ENCODE measurements at places on chromosomes 6 and 20.

- no peak for DNase-seq
These were observed 202.8 kb upstream of the CITED2 start for GRCh38 chr6:139577124-139577762.

DNA sequence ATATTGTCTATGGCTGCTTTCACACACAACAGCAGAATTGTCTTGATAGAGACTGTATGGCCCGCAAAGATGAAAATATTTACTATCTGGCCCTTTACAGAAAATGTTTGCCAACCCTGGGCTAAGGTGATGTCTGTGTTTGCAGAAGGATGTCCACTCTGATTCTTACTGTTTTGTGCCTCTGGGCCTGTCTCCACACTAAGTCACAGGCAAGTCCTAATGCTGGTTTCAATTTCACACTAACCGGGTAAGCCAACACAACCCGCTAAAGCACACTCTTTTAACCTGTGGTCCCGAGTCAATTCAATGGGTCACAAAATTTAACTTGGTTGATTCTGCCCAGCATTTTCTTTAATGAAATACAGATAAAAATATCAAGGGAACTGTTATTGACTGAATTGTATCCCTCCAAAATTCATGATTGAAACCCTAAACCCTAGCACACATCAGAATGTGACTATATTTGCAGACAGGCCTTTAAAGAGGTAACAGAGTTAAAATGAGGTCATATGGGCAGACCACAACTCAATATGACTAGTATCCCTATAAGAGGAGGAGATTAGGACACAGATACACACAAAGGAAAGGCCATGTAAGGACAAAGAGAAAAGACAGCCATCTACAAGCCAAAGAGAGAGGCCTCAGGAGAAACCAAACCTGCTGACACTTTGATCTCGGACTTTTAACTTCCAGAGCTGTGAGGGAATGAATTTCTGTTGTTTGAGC, 78.4 kb downstream of the FYN start:
- DNase-seq, result no peak

- DNase-seq, result no peak
These were observed 121.2 kb downstream of the BCKDHB start for GRCh38 chr6:80227545-80228105.

DNA sequence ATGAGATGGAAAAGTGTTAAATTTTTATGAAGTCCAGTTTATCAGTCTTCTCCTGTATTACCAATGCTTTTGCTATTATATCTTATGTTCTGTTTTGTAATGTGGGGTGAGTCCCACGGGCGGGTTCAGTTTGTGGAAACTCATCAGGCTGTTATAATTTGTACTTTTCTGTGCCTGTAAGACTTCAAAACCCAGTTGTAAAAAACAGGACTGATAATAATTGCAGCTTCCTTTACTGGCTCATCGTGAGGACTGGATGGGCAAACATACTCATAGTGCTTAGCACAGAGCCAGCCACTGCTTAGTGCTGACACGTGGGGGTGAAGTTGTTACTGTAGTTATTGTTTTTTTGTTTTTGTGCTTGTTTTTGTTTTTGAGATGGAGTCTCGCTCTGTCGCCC, 45.6 kb downstream of the TGM2 start:
- no peak for DNase-seq

GRCh38 chr6:89252907-89253306, 35.7 kb upstream of the GABRR1 start:
- DNase-seq, result no peak

GRCh38 chr6:69825904-69826303, 29.1 kb upstream of the LMBRD1 start:
- DNase-seq, result no peak

- no peak for DNase-seq
These were observed 190.2 kb downstream of the MOXD1 start for GRCh38 chr6:132210886-132211563.

DNA sequence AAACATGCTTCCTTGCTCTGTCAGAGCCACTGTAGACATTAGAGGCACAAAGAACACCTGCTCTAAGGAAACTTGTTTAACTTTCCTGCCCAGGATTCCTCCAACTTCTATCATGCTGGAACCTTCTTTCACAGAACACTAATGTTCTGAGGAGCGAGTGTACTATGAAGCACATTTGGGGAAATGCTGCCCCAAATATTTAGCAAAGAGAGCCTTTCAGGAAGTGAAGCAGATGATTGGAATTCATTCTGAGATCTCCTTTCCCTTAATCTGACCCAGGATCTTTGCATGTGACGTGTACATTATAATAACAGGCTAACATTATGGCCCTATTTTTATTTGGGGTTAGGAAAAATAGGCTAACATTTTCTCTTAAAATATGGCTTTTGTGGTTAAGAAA, 21.0 kb upstream of the FYN start:
- DNase-seq, result no peak

- DNase-seq, result no peak
These were observed 10.2 kb upstream of the PEDS1 start for GRCh38 chr20:50163570-50164317.

- DNase-seq, result peak; percentile 83
These were observed at the start of gene ARFGAP1 for GRCh38 chr20:63272105-63273058. Gene ARFGAP1 (plus strand): TSS chr20:63272813. CDS start chr20:63275581, 2,768 bp downstream.

DNA sequence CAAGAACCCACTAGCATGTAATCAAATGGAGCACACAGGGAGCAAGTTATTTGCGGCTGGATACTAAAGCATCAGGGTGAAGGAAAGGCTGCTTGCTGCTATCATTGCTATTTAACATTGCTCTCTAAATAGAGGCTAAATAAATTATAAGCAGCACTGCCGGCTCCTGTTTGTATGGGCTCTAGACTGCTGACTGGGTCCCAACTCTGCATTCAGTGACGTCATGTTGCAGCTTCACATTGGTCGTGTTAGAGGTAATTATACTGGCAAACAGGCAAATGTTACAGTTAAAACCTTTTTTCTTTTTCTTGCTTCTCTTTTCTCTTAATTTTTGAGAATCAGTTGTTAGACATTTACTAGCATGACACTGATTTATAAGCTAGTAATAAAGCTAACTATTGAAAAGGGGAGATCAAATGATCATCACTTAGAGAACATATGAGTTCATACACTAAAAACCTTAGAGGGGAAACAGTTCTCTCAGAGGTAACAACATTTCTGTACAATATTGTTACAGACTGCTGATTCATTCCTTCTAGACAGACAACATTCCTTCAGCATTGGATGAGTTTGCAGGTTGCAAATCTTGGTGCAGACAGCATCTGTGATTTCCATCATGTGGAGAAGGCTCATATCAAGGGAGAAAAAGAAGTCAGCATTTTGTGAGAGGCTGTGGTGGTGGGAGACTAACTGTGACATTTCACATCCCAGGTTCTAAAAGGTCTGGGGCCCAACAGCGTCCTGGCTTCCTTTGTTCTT, 15.9 kb downstream of the RFPL4B start:
- no peak for DNase-seq

GRCh38 chr6:160217073-160217472, 41.5 kb downstream of the SLC22A2 start:
- no peak for DNase-seq

DNA sequence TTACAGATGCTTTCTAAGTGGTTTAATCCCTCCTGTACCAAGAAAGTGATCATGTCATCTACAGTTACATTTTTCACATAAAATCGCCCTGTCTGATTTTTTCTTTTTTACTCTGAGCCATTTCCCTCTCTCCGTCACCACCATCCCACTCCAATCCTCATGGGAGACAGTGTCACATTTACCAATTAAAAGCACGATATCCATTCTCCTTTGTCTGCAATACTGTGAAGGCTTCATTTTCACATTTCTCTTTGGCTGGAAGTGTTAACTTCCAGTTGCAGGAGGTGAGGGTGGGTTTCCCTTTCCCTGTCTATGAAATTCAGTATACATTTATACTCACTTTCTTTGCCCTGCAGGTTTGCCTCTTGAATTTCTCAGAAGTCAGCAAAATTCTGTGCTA, 372.7 kb upstream of the CNR1 start:
- no peak for DNase-seq

GRCh38 chr6:22873513-22874136, 304.3 kb downstream of the HDGFL1 start:
- no peak for DNase-seq

- peak; percentile 54 for DNase-seq
These were observed 1.5 kb upstream of the GGT7 start for GRCh38 chr20:34874094-34874654.

- no peak for DNase-seq
These were observed 71.2 kb downstream of the SAMD5 start for GRCh38 chr6:147579667-147580066.

- DNase-seq, result no peak
These were observed 11.3 kb upstream of the COL12A1 start for GRCh38 chr6:75217193-75217592.

DNA sequence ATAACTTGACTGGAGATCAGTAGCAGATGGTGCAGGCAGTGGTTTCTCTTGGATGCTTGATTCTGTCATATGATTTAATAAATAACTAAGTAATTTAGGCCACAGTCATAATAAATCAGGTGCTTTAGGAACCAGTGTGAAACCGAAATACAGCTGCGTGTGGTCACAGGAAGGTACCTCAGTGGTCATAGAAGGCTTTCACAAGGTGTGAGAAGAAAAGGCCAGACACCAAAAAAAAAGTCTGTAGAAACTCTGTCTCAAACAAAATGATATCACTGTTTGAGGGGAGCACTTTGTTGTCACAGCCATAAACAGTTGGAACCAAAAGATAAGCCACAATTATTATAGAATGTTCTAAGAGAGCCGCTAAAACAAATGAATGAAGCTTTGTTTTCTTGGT, 56.5 kb downstream of the ARMC2 start:
- no peak for DNase-seq

DNA sequence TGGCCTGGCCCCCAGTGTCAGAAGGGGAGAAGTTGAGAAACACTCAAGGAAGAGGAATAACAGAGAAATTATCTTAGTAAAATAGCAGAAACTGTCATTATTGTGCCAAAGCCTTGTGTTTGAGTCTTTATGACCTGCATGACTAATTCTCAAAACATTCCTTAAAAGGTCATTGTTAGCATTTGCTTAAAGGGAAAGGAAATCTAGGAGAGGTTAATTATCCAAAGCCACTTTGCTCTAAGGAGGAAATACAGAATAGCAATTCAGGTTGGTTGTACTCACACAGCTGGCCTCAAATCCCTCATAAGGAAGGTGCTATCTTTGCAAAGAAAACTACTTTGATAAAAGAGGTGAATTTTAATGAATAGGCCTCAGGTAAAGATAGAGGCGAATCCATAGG, 516.7 kb downstream of the CBLN4 start:
- no peak for DNase-seq

DNA sequence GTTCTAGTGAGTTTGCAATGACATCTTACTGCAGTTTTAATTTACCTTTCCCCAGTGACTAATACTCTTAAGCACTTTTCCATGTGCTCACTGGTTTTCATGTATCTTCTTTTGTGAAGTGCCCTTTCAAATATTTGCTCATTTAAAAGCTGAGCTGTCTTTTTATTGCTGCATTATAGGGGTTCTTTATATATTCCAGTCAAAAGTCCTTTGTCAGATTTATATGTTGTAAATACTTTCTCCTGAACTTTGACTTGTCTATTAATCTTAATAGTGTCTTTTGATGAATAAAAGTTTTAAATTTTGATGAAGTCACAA, 50.2 kb upstream of the ELOVL5 start:
- DNase-seq, result no peak

DNA sequence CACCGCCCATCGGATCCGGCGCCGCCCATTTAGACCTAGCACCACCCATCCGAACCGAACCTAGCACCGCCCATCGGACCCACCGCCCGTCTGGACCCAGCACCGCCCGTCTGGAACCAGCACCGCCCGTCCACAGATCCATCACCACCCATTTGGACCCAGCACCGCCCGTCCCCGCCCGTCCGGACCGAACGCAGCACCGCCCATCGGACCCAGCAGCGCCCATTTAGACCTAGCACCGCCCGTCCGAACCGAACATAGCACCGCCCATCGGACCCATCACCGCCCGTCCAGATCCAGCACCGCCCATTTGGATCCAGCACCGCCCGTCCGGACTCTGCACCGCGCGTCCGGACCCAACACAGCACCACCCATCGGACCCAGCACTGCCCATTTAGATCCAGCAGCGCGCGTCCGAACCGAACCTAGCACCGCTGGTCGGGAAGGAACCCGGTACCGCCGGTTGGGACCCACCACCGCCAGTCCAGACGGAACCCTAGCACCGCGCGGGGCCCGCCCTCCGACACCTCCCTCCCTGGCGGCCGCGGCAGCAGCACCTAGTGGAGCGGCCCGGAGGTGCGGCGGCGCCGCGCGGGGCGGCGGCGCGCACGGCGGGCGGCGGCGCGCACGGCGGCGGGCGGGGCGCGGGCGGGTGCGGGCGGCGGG, 348 bp upstream of the AFDN start:
- DNase-seq, result peak; percentile 34

DNA sequence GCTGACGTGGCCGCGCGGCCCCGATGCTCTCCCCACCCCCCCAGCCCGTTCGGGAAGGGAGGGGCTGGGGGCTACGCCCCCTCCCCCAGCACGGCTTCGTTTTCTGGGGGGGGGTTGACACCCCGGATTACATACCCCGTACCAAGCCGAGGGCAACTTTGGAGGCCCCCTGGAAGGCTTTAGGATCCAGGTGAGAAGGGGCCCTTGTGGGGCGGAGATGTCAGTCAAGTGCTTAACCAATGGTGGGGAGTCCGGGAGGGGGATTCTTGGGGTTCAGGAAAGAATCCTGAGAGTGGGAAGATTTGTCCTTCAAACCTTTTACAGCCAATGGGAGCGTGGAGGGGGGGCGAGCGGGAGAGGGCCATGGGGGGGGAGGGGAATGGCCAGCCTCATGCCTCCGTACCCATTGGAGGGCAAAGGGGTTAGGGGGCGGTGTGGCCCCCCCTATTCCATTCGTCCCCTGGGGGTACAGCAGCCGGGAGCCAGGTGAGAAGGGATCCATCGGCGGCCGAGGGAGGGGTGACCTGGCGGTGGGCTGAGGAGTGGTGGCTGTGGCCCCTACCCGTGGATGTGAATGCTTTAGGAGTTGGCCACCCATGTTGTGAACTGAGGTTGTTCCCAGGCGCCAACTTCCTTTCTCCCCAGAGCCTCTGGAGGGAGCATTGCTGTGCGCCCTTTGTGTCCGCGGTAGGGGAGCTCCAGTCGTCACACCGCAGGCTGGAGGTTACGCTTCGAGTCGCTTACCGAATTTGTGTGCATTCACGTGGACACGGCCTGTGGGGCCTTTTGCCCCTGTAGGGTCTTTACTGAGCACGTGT, 682 bp downstream of the BRD2 start:
- peak; percentile 63 for DNase-seq

Measured in stimulated activated CD4-positive, alpha-beta T cell treated with anti-CD3 and anti-CD28 coated beads, Interleukin-1b, Interleukin-23, amount 100 ng/mL, for 24 hours (primary cell).